Activated T-cell treated with anti-CD3 and anti-CD28 coated beads, Interleukin-2, amount 50 U/mL, for 48 hours (primary cell): ENCODE measurements at places on chromosomes 1 and 21.

DNA sequence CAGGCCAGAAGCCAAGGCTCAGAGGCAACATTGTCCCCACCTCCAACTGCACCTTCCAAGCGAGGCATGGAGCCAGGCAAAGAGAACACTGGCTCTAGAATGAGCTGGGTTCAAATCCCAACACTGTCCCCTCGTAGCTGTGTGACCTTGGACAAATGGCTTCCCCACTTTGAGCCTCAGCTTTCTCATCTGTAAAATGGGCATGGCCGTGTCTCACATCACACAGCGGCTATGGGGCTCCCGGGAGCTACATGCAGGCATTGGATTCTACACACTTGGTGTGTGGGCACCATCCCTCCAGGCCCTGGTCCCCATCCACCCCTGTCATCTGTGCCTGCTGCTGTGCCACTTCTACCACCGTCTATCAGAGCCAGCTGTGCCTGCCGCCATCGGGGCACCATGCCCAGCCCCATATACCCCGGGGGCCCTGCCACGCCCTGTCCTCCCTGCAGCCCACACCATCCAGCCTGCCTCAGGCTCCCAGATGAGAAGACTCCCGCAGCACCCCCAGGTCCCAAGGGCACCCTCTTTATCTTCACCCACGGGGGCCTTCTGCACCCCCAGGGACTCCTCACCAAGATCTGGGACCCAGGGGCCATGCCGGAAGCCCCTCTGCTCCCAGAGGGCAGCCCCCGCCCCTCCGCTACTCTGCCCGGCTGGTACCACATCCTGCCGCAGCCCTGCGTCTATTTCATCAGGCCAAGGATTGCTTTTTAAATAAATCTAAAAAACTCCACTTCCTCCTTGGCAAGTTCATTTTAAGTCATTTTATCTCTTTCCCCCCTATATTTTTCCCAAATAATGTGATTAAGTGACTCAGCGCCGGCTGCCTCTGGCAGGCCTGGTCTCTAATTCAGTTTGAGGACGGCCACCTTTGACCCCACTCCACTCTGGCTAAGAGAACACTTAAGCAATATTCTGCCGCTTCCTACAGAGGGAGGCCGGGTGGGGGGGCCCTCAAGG is 107.8 kb upstream of the TARDBP start:
- no peak for DNase-seq

GRCh38 chr1:30275926-30276764 is 447.2 kb downstream of the MATN1 start:
- DNase-seq = no peak

- DNase-seq = peak; percentile 73
These were observed 570 bp upstream of the NPR1 start for GRCh38 chr1:153677718-153678518.

DNA sequence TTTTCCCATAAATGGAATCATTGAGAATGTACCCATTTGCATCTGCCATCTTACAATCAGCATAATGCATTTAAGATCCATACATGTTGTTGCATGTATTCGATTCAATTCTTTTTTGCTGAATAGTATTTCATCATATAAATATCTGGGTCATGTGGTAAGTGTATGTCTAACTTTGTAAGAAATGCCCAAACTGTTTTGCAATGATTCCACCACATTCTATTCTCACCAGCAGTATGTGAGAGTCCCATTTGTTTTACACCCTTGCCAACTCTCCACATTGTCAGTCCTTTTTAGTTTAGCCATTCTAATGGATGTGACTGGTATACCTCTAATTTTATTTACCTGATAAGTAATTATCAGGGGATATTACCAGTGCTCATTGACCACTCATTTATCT is 115.8 kb upstream of the PBX1 start:
- DNase-seq = no peak

DNA sequence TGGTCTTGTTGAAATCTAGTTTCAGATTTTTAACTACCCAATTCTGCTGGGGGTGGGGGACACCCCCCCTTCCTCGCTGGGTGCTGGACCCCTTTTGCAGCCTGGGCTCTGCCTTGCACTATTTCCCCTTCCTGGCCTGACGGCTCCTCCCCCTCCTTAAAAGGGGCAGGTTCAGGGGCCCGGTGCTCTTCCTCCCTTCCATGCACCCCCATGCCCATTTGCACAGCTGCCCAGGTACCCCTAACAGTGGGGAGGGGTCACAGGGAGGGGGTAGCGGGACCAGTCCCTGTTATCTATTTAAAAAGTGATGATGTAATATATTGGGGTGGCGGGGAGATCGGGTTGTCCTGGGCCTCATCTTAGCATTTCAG is 15.3 kb downstream of the ZBTB7B start:
- DNase-seq = no peak
